Activated CD4-positive, CD25-positive, alpha-beta regulatory T cell (primary cell): ENCODE measurements at places on chromosomes 12 and 14.

GRCh38 chr12:4203772-4204376 is 69.7 kb upstream of the CCND2 start:
- no peak for DNase-seq

DNA sequence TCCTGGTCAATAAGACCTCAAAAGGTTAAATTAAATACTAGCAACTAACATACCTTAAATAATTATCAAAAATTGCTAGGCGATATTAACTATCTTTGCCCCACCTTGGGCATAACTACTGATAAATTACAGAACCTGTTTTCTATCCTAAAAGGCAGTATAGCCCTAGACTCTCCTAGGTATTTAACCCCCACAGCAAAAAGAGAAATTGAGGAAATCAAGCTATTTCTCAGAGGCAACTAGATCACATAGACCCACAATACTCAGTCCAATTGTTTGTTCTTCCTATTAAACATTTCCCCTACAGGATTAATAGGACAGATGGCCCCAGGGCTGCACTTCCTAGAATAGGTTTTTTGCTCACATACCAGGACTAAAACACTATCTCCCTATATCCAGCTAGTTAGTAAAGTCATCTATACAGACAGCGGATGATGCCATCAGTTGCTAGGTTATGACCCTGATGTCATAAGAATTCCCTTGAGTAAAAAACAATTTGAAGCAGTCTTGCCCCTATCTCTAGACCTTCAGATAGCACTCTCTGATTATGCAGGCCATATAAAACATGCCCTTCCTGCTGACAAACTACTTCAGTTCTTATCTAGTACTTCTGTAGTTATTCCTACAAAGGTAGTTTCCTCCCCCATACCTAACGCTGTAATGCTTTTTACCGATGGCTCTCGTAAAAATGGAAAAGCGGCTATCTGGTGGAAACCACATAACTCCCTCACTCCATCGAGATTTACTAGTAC is 118.4 kb downstream of the PPHLN1 start:
- no peak for DNase-seq

- no peak for DNase-seq
Observed at GRCh38 chr14:77186911-77187648, 5.5 kb downstream of the TMEM63C start.

- no peak for DNase-seq
Observed at GRCh38 chr12:86950444-86950843, 694.3 kb upstream of the MGAT4C start.

GRCh38 chr12:54379398-54380201 is 4.9 kb downstream of the ZNF385A start:
- peak; percentile 89 for DNase-seq

DNA sequence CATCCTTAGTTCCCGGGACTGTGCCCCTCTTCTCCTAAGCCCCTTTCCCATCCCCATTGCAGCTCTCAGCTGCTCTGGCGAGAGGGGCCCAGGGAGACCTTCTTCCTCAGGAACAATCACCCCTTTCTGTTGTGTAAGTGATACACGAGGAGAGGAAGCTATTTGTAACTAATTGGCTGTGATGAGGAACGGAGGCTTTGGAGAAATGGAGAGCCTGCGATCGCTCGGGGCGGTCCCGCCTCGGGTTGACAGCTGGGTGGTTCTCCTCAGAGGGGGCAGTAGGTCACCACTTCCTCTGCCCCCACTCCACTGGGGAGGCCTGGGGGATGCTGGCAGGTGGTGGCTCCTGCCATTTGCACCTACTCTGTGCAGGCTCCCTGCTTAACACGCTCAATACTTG is 6.6 kb upstream of the PGF start:
- no peak for DNase-seq

DNA sequence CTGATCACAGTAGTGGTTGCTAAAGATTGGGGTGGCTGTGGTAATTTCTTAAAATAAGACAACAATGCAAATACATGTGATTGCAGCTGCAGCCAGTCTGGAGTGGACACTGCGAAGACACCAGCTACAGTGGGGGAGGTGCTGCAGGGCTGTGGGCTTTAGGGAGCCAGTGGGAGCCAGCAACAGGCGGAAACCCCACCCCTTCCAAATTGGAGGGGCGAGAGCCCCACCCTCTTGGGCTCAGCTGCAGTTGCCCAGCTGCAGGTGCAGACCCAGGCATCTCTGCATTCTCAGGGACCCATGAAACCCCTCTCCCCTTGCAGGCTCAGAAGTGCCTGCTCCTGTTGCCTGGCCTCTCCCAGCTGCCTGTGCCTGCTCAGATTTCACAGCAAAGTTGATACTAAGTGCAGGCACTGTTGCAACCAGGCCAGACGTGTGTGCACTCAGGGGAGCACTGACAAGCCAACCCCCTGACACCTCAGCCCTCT is 104.8 kb downstream of the MYF5 start:
- DNase-seq = no peak

GRCh38 chr14:89669193-89669592 is 252.2 kb upstream of the FOXN3 start:
- no peak for DNase-seq

DNA sequence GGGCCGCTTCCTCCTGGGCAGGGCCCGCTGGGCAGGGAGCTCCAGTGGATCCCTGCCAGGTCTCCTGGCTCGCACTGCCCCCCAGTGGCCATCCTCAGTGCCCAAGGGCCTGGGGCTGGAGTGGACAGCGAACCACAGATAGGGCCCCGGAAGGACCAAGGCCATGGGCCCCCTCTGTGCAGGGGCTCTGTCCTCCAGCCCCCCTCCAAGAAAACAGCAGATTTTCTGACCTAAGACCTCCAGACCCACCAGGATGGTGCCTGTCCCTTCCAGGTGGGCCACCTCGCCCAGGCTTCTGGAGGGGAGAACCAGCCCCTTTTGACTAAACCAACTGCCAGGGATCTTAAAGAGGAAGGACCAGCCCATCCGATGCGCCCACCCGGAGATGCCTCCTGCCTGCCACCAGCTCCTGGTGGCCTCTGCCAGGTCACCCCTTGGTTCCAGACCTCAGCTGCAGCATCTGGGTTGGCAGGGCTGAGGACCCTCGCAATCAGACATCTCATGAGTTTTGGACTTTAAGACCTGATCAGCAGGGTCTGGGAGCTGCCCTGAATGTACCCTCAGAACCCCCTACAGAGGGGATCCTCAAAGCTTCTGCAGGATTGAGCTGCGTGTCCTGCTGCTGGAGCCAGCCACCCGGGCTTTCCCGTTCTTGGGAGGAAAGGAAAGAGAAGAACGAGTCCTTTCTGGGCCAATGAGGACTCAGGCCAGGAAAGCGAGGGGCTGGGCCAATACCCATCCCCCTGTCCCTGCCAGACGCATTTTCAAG is 325.8 kb upstream of the DIO3 start:
- no peak for DNase-seq

GRCh38 chr14:36971263-36971855 is 201.0 kb downstream of the SLC25A21 start:
- no peak for DNase-seq

- DNase-seq = no peak
Observed at GRCh38 chr12:92473564-92473963, 229.2 kb upstream of the PLEKHG7 start.
